ENCODE measurements at places on chromosomes 6 and 20.

DNA sequence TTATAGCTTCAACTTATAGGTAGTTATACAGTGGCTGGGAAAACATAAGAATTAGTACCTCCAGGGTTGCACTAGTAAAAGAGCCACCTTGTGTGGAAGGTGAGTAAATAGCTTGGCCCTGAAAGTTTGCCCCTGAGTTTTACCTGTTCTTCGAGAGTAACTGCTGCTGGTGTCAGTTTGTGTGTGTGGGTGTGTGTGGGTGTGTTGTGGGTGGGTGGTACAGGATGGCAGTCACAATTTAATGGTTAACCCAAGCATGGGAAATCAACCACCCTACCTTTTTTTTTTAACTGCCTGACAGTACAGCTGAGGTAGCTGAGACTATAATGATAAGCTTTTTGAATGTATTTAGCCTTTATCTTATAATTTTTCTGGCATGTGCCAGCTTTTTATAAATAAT, 137.3 kb downstream of the STXBP5 start:
- no peak for DNase-seq

- no peak for DNase-seq
Measured at GRCh38 chr6:115055579-115055978, 712.8 kb upstream of the HS3ST5 start.

DNA sequence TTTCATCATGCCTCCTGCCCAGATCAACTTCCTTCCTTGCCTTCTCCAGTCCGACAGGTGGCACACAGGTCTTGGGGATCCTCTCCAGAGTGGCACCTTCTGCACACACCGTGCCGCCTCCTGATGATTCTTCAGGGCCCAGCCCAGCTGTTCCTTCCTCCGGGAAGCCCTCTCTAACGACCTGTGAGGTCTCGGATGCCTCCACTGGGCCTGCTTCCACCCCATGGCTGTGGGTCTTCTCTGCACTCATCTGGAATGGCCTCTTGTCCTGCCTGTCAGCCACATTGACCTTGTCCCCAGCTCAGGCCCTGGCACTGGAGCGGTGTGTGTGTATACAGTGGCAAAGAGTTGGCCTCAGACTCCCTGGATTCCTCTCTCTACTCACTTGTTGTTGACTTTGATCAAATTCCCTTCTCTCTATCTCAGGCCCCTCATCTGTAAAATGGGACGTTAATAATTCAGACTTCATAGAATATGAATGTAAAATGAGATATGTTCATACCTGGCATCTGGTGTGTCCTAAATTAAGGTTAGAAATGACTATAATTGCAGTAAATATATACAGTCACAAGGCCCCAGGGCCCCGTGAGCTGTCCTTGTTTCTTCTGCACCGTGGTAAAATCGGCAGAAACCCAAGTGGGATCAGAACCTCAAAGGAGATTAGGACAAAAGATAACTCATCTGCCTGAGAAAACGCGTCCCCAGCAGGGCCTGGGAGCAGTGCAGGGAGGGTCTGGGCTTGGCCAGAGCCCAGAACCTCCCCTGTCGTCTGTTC, 1.5 kb downstream of the FAM210B start:
- DNase-seq: no peak

DNA sequence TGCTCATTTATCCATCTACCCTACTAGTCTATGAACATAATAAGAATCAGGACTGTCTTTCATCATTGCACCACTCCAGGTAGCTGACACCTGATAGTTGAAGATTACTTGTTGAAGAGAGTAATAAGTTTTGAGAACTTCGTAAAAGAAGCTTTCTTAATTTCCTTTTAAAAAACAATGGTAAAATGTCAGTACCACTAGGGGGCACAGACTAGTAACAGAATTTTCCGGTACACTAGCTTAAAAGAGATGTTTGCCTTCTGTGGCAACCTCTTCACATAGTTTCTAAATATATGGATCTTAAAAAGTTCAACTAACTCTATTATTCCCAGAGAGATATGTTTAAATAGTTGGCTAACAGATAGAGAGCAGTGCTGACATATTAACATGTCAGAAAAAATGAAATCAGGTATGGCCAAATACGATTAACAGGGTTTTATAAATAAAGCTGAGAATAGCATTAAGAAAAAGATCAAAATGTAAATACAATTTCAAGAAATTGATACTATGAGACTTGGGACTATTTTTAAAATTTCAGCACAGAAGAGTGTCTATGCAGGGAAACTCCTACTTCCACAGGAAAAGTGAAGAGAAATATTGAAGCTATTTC, 5.4 kb upstream of the KCNQ5 start:
- DNase-seq: no peak

- DNase-seq: no peak
Measured at GRCh38 chr6:31107052-31107451, 5.3 kb downstream of the C6orf15 start.

- DNase-seq: no peak
Measured at GRCh38 chr6:151229401-151230276, 10.1 kb upstream of the AKAP12 start.
